Suppressor macrophage (primary cell): ENCODE measurements at places on chromosomes 2 and 18.

DNA sequence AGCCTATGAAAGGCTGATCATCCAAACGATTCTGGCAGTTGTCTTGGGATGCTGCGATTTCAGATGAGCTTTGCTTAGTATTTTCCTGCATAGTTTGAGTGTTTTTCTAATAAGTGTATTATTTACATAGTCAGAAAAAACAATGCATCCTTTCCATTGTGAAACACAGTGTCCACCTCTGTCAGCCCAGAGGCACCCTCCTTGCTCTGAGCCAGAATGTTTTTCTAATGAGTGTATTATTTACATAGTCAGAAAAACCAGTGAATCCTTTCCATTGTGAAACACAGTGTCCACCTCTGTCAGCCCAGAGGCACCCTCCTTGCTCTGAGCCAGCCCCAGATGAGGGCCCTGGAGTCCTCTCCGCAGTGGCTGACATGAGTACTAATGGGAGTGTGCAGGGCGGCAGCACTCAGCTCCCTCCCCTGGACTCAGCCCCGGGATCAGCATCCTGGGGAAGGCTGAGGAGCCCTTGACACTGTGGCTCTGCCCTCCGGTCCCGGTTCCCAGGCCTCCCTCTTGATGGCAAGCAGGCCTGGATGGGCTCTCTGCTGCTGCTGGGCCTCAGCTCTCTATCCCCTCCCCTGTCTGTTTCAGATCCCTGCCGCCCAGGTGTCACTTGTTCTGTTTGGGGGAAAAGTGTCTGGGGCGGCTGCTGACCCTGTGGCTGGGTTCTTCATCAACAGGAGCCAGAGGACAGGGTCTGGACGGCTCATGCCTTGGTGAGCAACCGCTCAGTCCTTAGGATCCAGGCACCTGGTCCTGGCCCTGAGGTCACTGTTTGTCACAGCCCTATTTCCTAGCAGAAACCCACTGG, 5.9 kb downstream of the MFSD2B start:
- no peak for DNase-seq

DNA sequence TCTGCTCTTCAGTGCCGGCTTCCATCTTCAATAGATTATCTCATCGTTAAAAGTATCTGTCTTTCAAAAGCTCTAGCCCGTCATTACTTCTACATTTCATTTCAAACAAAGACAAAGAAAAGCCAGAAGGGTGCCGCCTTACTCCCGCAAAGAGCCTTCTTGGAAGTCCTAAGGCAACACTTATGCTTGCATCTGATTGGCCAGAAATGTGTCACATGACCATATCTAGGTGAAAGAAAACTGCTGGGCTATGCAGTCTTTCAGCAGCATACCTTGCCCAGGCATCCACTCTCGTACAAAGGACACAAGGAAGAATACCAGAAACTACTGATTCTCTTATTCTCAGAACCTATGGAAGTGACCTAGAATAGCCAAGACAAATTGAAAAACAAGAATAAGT, 217.1 kb upstream of the SLC35G4 start:
- no peak for DNase-seq

- DNase-seq, result no peak
Measured at GRCh38 chr2:100200985-100201384, 58.6 kb upstream of the AFF3 start.

GRCh38 chr2:164984428-164984827, 29.1 kb upstream of the SLC38A11 start:
- no peak for DNase-seq

GRCh38 chr2:102420290-102420689, 2.7 kb upstream of the IL18RAP start:
- DNase-seq, result no peak

GRCh38 chr18:59311631-59312030, 6.8 kb downstream of the CPLX4 start:
- no peak for DNase-seq

GRCh38 chr18:61954096-61954746, 61.4 kb upstream of the RNF152 start:
- no peak for DNase-seq

DNA sequence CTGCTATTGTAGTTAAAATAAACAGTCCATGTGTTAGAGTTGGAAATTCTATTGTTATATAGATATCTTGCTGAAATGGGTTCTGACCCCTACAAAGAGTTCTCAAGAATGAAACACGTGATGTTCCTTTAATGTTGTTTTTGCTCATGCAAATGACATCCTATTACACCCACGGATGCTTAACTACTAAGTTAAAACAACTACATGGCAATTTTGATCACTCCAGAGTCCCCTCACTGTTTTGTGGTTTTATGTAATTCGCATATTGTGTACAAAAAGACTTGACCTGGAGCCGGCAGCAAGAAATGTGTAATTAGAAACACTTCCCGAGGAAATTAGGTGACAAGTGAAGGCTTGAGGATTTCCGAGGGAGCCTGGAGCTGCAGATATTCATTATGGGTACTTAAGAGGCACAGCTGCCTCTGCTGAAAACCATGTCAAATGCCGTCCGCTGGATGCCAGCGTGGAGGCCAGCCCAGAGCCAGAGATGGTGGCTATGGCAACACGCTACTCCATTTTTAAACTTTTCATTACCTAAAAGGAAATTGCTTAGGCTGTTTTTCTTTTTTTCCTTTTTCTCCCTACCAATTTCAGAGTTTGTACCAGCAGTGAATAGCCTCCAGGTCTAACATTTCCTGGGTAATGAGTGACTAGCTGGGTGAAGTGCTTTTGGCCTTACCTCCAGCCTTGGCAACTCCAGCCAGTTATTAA, 21.0 kb upstream of the CABLES1 start:
- DNase-seq, result no peak

DNA sequence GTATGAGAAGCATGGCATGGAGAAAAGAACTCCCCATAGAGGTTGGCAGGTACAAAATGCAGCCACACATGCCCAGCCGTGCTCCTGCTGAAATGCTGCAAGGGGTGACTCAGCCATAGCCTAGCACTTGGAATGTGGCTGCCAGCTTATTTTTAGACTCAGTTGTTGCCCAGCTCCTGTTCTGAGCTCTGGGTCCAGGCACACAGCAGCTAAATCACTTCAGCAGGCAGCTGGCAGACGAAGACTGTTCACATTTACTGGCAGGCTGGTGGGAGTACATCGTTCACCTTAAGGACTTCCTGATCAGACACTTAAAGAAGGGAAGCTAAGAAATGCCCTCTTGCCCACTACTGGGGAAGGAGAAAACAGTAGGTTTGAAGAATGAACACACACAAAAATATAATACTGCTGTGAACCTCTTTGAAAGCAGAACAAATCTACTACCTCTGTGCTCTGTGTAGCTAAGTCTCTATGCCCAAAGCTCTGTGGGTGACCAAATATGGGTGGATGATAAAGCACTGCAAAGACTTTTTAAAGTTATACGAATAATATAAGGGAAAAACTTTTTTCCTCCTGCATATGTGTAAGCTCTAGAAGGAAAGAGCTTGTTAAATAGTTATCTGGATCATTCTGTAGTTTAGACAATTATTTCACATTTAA, 146.1 kb downstream of the LNPK start:
- DNase-seq, result no peak

GRCh38 chr18:24108641-24109040, 30.2 kb upstream of the CABYR start:
- DNase-seq, result no peak

GRCh38 chr18:2312440-2312839, 258.9 kb downstream of the METTL4 start:
- peak; percentile 27 for DNase-seq

GRCh38 chr2:7860693-7861092, 821.2 kb upstream of the ID2 start:
- no peak for DNase-seq

- DNase-seq, result no peak
Measured at GRCh38 chr2:62292190-62292589, 96.3 kb downstream of the B3GNT2 start.

- no peak for DNase-seq
Measured at GRCh38 chr2:67642046-67642382, 244.9 kb downstream of the ETAA1 start.

- no peak for DNase-seq
Measured at GRCh38 chr2:218082586-218083351, 13.7 kb downstream of the RUFY4 start.

GRCh38 chr18:38243291-38243690, 677.7 kb upstream of the CELF4 start:
- DNase-seq, result no peak

DNA sequence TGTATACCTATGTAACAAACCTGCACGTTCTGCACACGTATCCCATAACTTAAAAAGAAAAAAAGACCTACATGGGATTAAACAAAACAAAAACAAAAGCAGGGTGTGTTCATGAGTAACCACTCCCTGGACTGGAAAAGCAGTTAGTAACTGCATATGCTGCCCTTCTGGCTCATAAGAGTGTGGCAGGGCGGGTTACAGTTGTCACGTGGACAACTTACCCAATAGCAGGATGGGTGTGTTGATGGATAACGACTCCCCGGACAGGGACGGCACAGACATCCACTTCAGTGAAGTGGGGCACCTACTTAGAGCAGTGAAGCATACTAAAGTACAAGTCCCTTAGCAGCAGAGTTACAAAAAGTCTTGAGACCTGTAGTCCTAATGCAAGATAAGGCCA, 136.7 kb downstream of the CCBE1 start:
- no peak for DNase-seq

DNA sequence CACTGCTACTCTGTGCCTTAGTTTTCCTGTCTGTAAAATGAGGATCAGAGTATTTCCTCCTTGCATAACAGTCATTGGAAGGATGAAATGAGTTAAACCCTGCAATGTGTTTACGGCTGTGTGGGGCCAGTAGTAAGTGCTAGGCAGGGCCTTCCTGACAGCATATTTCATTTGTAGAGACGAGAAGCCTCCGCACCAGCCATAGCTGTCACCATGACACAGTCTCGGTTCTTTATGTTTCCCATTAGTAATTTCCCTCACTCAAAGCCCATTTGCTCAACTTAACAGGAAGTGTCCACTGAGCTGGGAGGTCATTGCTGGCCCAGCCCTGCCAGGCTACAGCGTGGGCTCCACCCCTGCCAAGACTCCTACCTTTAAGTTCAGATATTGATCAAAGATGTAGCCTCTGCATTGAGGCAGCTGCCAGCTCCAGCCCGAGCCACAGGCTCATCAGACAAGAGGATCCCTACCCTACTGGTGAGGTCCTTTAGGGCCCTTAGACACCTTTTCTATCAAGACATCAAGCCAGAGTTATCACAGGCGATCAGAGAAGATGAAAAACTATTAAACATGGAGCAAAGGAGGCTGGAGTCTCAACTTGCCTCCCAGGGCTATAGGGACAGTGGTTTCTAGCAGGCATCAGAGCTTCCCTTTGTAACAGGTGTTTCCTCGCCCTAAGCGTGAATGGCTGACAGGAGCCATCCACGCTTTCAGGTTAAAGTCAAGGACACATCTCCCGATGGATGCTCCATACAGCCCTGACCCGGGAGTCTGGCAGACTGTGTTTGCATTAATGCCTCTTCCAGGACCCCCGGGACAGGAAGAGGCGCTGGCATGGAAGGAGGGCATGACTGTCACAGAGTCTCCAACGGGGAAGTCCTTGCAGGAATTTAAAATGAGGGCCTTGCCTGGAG, 251.7 kb downstream of the NDUFA10 start:
- DNase-seq, result no peak

DNA sequence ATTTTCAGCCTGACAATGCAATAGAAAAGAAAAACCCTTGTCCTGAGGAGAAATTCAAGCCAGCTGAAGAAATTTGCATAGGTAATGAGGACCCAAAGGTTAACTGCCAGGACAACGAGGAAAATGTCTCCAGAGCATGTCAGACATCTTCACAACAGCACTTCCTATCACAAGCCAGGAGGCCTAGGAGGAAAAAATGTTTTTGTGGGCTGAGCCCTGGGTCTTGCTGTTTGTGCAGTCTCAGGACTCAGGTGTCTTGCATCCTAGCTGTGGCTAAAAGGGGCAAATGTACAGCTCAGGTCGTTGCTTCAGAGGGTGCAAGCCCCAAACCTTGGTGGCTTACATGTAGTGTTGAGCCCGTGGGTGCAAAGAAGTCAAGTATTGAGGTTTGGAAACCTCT, 905.1 kb upstream of the FSHR start:
- DNase-seq, result no peak

GRCh38 chr2:134681201-134681600, 37.6 kb downstream of the TMEM163 start:
- DNase-seq, result no peak

- DNase-seq, result no peak
Measured at GRCh38 chr2:219918254-219918653, 290.8 kb downstream of the SLC4A3 start.

GRCh38 chr2:25204190-25204838, 35.9 kb upstream of the POMC start:
- peak; percentile 44 for DNase-seq

DNA sequence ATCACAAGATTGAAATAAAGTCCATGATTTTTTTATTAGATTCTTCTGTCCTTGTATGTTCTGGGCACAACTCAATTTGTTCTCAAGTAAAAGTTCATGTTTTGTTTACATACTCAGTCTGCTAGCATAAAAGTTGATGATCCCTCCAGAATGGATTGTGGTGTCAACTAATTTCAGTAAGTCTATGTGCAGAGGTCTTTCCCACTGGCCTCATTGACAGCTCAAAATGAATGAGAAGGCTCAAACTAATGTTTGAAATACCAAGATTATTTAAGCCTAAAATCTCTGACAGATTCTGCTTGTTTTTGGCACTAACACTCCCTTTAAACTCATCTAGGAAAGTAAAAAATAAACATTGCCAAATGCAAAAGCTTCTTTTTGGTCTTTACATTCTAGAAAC, 561.2 kb upstream of the CNTNAP5 start:
- DNase-seq, result no peak

DNA sequence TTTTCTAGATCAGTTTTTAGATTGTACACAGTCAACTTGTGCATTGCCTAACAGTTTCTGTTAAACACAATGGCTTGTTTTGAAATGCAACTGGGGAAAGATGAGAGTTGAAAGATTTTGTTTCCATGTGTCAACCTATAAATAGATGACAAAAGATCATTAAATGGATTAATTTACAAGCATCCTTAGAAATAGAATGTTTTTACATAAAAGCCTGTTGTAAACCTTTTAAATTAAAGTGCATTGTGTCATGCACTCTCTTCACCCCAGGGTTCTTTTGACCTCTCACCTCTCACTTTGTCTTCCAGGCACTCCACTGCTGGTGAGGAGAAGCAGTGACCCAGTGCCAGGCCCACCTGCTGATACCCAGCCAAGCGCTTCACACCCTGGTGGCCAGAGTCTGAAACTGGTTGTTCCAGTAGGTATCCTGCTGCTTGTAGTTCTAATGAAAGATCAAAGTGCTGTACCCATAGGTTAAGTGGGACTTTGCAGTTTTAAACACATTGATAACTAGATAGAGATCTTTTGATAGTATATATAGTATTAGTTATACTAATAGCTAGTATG, 502.1 kb downstream of the PARD3B start:
- no peak for DNase-seq

- DNase-seq, result no peak
Measured at GRCh38 chr2:121613774-121614173, 35.5 kb downstream of the CLASP1 start.

DNA sequence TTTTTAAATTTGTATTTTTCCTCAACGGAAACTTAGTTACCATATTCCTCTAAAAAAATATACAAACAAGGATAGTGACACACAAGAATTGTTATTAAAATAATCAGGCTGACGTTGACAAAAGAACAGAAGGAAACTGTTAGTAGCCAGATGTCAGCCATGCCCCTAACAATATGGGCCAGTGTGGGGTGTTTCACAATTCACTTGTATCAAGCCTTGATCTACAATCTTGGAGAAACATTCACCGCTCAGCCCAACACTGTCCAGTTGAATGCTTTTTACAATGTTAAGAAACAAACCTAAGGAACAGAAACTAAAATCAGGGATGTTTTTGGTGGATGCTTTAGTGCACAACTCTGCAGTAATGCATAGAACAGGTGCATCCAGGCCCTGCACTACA, 44.6 kb downstream of the TMEFF2 start:
- DNase-seq, result no peak

- DNase-seq, result no peak
Measured at GRCh38 chr2:67251741-67252140, 145.4 kb upstream of the ETAA1 start.
